AG09319 (cell line): ENCODE measurements at places on chromosomes 12 and 14.

GRCh38 chr12:124503305-124503704, 64.1 kb downstream of the NCOR2 start:
- DNase-seq, result no peak

- DNase-seq, result no peak
Measured at GRCh38 chr12:12338527-12339168, 11.4 kb downstream of the MANSC1 start.

DNA sequence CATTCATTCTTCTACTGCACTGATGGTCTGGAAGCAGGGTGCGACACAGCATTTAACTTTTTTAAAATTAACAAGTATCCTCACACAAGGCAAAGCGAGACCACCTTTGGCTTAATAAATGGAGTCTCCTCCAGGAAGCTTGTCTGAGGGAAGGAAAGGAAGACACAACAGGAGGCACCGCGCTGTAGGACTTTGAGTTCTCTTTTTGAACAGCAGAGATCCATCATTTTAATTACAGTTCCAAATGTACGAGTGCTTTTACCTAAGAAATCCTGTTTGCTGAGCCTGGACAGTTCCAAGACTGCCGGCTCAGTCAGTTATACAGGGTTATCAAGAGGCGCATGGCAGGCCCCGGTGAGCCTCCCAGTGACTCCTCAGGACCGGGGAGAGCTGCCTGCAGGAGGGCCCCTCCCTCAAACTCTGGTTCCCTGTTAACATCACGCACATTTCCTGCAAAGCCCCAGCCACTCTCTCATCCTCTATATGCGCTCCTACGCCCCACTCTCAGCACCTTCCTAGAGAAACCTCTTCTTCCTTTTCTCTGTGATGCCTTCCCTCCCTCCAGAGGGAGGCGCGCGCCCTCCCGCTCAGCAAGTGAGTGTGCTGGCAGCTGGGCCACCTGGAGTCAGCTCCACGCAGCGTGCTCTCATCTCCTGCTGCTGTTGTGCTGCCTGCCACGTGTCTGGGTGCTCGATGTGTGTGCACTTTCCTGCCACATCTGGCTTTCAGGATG, 46.1 kb downstream of the STX2 start:
- DNase-seq, result no peak

- no peak for DNase-seq
Measured at GRCh38 chr14:68782091-68782981, 10.5 kb downstream of the ZFP36L1 start.

- no peak for DNase-seq
Measured at GRCh38 chr14:83825843-83826242, 1704.1 kb upstream of the FLRT2 start.

GRCh38 chr14:76958980-76959710, 69.4 kb downstream of the IRF2BPL start:
- DNase-seq, result no peak

- DNase-seq, result no peak
Measured at GRCh38 chr12:131027876-131028586, 74.3 kb downstream of the ADGRD1 start.

DNA sequence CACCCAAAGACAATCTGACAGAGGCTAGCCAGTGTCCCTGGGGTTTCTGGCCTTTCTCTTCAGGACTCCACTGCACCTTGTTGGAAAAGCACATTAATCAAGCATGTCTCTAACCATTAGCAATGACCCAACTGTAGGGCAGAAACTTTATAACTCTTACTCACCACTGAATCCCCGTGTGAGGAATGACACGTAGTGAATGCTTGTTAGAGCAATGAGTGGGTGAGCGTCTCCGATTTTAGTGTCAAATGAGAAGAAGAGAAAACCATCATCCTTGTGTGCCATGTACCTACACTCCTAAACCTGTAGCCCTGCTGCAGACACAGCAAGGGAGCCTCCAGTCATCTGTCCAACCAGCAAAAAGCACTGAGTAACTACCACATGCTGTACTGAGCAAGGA, 56.5 kb upstream of the GPR68 start:
- DNase-seq, result no peak

DNA sequence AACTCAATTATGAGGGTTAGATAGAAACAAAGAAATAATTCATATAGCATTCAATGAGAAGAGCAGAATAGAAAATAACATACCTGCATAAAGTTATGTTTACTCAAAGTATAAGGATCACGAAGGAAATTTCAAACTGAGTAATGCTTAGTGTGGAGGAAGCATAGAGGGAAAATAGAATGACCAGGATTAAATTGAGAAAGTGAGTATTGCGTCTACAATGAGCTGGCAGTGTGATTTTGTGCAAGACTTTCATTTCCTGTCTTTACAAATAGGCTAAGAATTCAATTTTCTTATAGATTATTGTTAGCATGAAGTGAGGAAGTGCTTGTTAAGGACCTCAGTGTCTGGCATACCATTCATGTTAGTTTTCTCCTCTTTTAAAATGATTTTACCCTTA, 12.0 kb downstream of the ADGRD1 start:
- no peak for DNase-seq

DNA sequence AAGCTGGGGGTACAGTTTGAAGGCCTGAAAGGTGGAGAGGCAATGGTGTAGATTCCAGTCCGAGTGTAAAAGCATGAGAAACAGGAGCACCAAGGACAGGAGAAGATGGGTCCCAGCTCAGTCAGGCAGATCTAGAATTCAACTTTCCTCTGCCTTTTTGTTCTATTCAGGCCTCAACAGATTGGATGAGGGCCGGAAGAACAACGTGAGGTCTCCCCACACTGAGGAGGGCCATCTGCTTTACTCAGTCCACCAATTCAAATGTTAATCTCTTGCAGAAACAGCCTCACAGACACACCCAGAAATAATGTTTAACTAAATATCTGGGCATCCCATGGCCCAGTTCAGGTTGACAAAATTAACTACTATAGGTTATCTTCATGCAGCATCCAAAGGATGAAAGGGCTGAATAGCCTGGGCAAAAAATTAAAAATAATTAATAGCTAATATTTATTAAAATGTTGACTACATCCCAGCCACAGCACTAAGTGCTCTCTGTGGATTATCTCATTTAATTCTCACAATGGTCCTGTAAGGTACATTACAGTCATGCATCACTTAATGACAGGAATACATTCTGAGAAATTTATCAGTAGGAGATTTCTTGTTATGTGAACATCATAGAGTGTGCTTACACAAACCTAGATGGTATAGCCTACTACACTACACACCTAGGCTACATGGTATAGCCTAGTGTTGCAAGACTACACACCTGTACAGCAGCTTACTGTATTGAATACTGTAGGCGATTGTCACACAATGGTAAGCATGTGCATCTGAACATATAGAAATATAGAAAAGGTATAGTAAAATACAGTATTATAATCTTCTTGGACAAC, 22.5 kb downstream of the BTG1 start:
- no peak for DNase-seq

GRCh38 chr12:122527478-122527944, 462 bp downstream of the KNTC1 start:
- no peak for DNase-seq

- no peak for DNase-seq
Measured at GRCh38 chr12:113341535-113341934, 6.6 kb upstream of the SLC8B1 start.

- DNase-seq, result no peak
Measured at GRCh38 chr14:98494582-98494981, 777.4 kb downstream of the BCL11B start.

DNA sequence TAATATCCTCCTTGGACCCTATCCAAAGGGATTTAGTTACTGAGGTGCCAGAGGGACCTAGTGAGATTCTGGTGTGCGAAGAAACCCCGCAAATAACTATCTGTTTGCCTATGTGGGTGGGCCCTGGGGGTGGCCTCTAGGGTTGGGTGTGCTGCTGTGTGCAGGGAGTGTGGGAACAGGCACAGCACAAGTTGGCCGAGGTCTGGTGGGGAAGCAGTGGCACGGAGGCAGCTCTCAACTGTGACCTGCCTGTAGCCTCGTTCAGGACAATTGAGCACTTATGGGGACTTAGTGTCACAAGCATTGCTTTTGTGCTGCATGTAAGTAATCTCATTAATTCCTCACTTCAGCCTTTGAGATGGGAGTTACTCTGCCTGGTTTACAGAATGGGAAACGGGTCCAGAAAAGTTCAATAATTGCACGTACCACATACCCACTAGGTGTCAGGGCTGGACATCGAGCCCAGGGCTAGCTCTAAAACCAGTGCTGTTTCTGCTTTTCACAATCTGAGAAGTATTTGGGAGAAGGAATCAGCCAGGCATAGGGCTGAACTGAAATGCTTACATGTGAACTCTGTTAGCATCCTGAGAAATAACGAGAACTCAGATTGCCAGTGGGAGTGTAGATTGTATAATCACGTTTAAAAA, 58.8 kb downstream of the TECPR2 start:
- DNase-seq, result no peak

GRCh38 chr12:42237853-42238239, 202 bp downstream of the YAF2 start:
- no peak for DNase-seq

GRCh38 chr12:38895446-38895845, 9.9 kb downstream of the CPNE8 start:
- DNase-seq, result no peak

DNA sequence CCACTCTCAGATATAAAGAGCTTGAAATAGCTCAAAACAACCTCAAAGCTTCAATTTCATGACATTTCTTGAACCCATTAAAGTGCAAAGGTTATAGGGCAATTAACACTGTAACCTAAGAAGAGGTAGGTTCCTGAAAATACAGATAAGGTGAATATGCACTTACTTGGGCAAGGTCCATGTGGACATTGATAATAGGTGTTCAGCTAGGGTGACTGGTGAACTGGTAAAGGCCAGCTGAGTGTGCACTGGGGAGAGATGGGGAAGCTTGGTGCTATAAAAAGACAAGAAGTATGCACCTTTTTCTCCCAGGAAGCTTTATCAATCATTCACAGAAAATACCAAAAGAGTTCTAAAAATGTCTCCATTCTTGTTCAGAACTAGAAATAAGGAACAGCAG, 418.6 kb downstream of the SLC16A7 start:
- DNase-seq, result no peak

DNA sequence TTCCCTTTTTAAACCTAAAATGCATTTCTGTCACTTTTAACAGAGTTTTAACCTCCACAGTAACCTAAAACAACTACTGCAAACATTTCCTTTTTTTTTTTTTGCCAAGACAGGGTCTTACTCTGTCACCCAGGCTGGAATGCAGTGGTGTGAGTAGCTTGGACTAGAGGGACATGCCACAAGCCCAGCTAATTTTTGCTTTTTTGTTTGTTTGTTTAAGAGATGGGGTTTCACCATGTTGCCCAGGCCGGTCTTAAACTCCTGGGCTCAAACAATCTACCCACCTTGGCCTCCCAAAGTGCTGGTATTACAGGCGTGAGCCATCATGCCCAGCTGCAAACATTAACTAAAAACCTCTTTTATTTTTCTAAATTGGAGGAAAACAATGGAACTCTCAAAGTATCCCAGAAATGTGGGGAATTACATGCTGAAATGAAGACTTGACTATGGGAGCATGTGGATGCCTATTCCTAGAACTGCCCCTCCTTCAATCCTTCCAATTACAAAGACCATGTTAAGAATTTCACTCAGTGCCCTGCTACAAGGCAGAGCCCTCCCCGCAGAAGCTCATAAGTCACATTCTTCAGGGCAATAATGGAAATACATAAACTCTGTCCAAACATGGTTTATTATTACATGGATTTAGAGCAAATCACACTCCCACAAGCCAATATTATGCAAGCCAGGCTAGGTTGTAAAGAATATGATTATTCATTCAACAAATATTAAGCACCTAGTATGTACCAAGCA, 66.9 kb downstream of the C12orf56 start:
- no peak for DNase-seq

- no peak for DNase-seq
Measured at GRCh38 chr12:27905285-27906126, 67.0 kb downstream of the PTHLH start.

DNA sequence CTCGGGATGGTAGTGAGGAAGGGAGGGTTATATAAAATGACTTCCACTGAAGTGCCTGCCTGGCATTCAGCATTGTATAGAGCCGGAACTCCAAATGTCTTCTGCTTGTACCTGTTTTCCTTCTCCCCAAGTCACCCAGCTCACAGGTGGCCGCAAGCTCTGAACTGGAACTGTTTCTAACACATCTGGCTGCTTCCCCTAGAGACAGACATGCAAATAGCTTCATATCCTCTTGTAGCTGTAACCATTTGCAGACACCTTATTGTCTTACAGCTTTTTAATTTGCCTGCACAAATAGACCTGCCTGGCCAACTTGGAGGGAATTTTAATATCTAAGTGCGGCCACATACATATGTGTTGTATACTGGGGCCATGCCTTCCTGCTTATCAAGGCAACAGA, 126.0 kb downstream of the CHST11 start:
- no peak for DNase-seq

- DNase-seq, result no peak
Measured at GRCh38 chr12:72957454-72957853, 685.3 kb downstream of the TRHDE start.

DNA sequence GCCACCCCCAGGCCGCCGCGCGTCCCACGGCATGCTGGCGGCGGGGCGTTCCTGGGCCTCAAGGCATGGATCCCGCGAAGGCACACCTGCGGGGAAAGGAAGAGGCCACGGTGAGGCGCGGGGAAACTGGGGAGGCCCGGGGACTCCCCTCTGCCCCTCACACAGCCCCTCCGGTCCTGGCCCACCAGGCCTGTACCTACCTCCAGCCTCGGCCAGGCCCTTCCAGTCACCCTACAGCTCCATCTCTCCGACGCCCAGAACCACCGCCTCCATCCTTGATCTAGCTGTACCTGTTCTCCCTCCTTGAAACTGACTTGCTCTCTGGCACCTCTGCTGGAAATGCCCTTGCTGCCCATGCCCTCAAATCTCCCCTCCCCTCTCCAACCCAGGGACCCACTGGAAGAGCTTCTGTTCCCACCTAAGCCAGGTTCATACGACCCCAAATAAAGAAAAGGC, 1.7 kb downstream of the ANKRD9 start:
- DNase-seq, result no peak

DNA sequence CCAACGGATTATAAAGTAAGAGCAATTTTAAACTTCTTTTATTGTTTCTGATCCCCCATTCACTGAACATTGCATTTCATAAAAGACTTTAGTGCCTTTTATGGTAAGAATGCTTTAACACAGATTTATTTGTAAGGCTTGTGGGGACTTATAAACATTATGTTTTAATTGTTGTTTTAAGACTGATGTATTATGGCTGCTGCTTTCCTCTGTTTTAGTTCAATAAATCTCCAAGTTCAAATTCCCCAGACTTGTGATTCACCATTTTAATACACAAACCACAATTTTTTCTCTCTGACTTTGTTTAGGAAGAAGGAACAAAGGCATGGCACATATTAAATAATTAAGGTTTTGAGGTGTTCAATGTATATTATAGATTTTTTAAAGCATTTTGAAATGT, 753.3 kb downstream of the SLC6A15 start:
- DNase-seq, result no peak

- no peak for DNase-seq
Measured at GRCh38 chr12:28800129-28800528, 348.9 kb upstream of the FAR2 start.

DNA sequence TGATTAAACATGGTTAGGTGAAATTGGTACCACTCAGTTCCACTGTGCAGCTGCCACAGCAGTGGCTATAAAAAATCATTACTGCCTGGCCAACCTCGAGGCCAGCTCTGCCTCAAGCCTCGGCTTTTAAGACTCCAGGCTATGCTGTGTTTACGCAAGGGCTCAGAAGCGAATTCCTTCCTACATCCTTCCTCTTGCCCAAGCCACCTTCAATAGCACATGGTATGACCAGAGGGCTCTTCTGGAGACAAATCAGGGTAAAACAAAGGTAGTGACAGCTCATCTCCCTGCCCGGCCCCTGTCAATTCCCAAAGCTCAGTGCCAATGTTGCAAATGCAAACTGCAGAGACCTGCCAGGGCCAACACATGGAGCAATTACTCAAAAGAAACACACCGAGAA, 31.9 kb downstream of the NUAK1 start:
- DNase-seq, result no peak
